ENCODE measurements at places on chromosomes 2 and 18. TPM values are rescaled to one million over a fixed set of nuclear protein-coding genes. Genes with fewer than 3 reads are reported as not detected.

DNA sequence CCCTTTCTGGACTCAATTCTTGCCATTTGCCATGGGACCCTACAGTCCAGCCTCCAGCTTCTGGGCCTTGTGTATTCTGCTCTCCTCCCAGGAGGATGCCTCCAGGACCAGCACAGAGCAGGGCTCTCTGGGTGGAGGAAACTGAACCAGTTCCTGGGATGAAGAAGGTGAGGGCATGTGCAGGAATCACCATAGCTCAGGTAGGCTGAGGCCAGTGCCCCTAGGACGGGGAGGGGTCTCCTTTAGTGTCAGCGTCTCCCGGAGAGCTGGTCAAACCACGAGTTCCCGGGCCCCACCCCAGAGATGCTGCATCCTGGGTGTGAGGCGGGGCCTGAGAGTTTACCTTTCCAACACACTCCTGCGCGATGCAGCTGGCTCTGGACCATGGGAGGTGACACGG, 5.8 kb upstream of the PRELID3A start:
- no peak for DNase-seq

The GPR39 gene
- 1.0 TPM for polyA plus RNA-seq

The RAB27B gene
- 1.7 TPM for polyA plus RNA-seq

The CXCR4 gene
- 942 TPM for polyA plus RNA-seq
